ENCODE measurements at places on chromosomes 16 and 17.

DNA sequence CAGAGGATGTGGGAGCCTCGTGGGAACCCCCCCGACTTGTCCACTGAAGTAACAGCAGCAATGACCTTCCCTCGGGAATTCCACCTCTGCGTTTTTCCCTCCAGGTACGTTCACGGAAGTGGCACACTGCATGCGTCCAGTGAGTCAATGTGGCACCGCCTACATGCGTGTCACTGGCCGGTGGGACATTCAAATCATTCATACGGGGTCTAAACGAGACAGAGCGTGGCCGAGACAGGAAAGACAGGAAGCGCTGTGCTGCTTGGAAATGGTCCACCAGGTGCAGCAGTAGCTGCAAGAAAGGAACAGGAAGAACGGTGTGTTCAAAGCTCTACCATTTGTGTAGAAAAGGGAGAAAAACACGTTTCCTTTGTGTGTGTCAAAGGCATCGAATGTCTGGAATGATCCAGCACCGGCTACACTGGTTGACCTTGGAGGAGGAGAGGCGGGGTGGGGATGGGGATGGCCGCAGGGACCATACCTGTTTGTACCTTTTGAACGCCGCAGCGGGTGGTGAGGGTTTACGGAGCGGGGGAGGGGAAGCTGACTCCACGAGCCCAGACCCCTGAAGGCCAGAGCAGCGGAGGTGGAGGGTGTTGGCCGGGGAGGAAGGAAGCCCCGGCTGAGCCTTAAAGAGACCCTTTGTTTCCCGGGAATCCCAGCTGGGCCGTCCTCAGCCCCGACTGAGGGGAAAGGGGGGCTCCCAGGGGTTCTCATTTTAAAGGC is 1.7 kb upstream of the PGAP6 start:
- no peak for DNase-seq

DNA sequence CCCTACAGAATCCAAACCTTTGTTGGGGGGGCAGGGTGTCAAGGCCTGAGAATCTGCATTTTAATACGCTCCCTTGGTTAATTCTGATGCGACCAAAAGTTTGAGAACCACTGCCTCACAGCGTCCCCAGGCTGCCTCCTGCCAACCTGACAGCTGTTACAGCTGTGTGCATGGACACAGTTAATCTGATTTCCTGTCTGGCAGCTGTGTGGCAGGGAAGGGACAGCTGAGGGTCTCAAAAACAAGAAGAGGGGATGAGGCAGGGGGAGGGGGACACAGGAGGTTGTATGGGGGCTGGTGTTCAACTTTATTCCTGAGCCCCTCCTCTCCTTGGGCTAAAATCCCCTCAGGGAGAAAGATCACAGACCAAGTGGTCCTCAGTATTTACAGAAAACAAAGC is 17.5 kb downstream of the HDAC5 start:
- DNase-seq: no peak

- DNase-seq: no peak
These were observed 42.5 kb downstream of the EMP2 start for GRCh38 chr16:10537946-10538345.

DNA sequence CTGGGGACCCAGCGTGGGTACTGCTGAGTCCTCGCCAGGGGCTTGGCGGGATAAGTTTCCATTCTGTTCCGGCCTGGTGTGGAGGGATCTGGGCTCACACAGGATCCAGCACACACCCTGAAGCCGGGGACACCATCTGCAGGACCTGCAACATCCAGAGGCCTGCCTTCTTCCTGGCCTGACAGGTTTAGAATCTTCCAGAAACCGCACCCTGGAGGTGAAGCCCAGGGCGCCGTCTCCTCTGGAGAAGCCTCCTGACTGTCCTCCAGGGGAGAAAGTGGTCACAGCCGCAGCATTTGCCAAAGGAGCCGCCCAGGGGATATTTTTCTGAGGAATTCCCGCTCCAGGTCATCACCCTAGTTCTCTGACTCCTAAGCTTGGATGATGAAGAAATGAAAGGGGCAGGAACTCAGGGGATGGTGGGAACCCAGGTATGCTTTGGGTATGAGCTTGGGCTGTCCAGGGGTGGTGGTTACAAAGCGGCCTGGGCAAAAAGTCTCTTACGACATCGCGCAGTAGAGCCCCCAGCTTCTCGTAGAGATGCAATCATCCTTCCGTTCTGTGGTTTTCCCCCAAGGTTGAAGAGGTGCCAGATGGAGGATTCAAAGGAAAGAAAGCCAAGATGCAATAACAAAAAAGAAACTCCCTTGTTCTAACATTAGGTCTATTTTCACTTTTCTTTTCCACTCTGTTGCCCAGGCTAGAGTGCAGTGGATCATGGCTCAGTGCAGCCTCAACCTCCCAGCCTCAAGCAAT is 9.1 kb upstream of the CRISPLD2 start:
- no peak for DNase-seq

- DNase-seq: no peak
These were observed 185.5 kb downstream of the LGALS9B start for GRCh38 chr17:20281860-20282259.

DNA sequence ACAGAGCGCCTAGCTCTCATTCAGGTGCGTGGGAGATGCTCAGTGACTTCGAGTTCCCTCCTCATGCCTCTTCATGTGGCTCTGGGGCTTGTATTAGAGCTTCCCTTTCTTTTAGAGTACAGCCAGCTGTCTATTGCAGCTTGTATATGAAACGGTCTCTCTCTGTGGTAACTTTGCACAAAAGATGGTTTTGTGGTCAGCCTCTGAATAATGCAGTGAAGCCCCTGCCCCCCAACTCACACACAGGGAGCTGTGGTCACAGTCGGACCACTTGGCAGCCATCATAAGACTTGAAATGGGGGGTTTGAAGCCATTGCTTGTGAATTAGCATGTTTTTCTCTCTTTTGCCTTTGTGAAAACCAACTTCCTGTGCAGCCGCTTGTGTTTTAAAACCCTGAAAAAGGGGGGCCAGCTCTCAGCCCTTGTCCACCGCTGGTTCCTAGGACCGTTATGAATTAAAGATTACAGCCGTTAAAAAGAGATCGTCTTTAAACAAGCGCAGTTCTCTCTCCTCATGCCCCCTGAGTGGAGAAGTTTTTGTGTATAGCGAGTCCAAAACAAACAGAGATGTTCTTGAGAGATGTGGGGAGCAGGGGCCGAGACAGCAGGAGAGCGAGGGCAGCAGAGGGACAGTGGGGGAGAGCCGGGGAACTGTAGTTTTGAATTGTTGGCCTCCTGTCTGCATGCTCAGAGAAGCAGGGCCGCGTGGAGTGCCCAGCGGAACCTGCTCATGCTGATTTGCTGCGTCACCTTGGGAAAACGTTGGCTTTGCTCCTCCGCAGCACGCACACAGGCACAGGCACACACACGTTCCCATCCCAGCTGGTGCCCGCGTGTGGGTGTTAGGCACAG is 199.0 kb downstream of the MSI2 start:
- no peak for DNase-seq

DNA sequence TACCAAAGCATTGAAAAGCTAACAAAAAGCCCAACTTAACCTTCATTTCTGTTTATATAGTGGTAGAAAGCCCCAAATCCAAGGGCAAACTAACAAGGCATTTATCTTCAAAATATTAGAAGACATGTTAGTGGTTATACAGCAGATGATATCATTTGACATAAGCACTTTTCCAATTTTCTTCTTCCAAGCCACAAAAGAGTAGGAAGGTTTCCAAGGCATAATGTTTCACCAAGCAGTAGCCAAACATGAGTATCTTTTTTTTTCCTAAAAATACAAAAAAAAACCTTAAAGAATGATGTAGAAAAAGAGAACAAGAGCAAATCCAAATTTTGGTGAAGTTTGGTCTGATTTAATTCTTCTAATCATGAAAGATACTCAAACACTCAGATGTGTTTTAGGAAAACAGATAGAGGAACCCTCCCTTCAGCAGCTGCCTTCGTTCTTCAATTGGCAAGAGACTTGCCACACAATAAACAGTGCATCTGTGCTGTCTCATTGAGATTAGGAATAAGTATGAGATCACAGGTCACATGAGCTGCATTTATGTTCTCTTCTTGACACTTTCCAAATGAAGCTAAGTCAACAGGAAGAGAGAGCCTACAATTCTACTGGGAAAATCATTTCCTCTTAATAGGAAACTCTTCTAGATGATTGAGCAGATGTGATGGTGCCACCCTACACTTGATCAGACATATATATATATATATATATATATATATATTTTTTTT is 106.7 kb downstream of the TTC19 start:
- DNase-seq: no peak

DNA sequence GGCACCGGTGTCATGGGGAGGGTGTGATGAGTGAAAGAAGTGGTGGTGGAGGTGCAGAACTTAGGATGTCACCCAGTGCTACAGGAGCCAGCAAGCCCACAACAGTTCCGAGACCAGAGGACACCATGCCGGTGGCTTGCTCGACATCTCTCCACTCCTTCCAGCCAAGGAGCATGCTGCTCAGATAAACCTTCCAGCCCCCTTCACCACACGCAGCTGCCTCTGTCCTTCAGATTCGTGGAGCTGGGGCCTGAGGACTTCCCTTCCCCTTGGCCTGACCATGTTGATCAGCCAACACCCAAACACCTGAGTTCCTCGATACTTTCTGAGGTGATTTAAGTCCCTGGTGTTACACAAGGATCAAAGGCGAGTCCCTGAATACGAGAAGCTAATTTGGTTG is 188.8 kb upstream of the FOXF1 start:
- no peak for DNase-seq

- no peak for DNase-seq
These were observed 774.5 kb upstream of the RBFOX1 start for GRCh38 chr16:6558126-6558525.

DNA sequence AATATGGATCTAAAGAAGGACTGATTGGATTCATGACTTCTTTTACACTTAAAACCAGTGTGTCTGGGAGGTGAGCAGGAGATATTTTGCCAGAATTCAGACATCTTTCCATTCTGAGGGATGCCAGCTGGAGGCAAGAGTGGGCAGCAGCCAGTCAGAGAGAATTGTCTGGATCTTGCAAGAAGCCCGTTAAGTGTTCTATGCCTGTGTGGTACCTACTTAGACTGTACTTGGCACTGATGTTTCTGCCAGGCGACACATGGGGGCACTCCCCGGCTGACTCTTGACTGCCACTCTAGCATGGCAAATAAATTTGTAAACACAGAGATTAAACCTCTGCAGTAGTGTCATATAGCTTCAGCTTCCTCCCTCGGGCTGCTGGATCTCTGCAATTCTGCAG is 247.7 kb downstream of the UTP18 start:
- DNase-seq: no peak

- no peak for DNase-seq
These were observed 3.4 kb downstream of the ZNF469 start for GRCh38 chr16:88385831-88386815.

- no peak for DNase-seq
These were observed 182.5 kb upstream of the ASIC2 start for GRCh38 chr17:33475594-33475993.

GRCh38 chr16:27819356-27819755 is 244.2 kb downstream of the GSG1L start:
- no peak for DNase-seq

DNA sequence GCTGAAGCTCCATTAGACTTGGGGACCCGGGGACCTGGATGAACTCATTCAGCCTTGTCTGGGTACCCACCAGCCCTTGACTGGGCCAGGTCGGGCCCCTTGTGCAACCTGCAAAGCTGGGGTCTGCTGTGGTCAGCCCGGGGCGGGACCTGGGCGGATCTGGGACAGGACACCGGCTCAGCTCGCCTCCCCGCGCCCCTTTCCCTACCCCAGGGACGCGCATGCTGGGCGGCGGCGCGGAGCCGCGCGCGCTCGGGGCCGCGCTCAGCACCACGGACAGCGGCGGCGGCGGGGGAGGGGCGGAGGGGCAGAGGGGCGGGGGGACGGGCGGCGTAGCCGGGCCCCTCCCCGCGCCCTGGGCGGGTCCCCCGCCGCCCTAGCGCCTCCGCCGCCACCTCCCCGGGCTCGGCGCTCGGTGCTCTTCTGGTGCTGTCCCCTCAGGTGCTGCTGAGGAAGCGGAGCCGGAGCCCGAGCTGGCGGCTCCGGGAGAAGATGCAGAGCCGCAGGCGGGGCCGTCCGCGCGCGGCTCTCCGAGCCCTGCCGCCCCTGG is 7.4 kb downstream of the ACD start:
- DNase-seq: no peak

GRCh38 chr17:36036235-36036634 is 18.5 kb upstream of the CCL23 start:
- DNase-seq: no peak

- DNase-seq: no peak
These were observed 21.9 kb downstream of the MRM1 start for GRCh38 chr17:36623281-36623680.

GRCh38 chr16:74657870-74658642 is 8.6 kb downstream of the RFWD3 start:
- DNase-seq: no peak

DNA sequence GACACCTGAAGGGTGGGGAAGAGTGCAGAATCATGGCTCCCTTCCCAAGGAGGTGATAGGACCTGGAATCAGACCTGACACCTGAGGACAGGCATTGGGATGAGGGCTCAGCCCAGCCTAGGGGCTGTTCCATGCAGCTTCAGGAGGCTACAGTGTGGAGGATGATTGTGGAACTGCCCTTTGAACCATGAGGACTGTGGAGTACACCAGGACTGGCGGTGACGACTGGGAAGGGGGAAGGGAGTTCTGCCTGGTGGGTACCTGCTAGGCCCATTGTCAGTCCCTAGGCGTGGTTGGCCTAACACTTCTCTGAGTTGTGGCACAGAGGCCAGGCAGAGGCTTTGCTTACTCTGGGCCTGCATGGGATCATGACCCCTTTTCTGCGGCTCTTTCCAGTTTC is 76.1 kb downstream of the MPRIP start:
- no peak for DNase-seq

DNA sequence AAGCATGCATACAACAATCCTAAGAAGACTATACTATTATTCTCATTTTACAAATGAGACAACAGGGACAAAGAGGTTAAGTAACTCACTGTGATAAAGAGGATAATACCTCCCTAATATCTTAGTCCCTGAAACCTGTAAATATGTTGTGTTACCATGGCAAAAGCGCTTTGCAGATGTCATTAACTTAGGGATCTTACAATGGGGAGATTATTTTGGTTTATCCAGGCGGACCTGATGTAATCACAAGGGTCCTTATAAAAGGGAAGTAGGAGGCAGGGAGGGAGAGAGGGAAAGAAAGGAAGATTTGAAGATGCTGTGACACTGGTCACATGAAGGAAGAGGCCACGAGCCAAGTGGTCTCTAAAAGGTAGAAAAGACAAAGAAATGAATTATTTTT is 164.7 kb downstream of the CNTNAP4 start:
- DNase-seq: no peak

- DNase-seq: no peak
These were observed 171.7 kb downstream of the ABCC12 start for GRCh38 chr16:47983999-47984580.

- DNase-seq: no peak
These were observed 120.7 kb downstream of the GAS7 start for GRCh38 chr17:10077561-10078299.

- DNase-seq: no peak
These were observed 3.4 kb upstream of the FBXL16 start for GRCh38 chr16:708959-709358.
